ENCODE measurements at places on chromosomes 6 and 20.

DNA sequence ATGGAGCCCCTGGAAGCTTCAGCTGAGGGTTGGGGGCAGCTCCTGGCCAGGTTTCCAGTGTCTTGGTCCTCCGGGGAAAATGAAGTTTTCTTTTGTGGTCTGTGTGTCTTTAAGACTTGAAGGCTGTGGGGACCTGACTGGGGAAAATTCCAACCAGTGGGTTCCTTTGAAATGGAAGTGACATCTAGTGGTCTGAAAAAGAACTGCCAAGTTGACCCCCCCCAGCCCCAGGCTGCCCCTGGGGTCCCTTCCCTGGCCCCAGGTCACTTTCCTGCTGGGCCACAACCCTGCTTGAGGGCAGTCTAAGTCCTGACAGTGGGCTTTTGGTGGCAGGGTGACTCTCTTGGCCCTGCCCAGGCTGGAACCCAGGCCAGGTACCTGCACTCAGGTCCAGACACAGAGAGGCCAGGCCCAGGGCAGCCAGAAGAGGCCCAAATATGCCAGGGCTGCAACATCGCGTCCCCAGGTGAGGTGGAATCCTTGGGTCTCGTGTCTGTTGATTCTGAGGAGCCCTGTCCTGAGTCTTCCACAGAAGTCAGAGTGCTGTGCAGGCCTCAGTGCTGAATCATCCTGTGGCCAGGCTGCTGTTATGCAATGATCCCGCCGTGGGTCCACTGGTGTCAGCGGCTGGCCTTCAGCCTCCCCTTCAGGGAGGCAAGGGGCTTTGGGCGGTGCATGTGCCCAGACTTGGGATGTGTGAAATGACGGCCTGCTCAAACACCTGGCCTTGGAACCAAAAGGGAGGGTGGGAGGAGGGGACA is 68.4 kb downstream of the VEGFA start:
- DNase-seq: peak; percentile 60

- DNase-seq: peak; percentile 51
Observed at GRCh38 chr6:36285187-36285671, 15.4 kb downstream of the PNPLA1 start.

DNA sequence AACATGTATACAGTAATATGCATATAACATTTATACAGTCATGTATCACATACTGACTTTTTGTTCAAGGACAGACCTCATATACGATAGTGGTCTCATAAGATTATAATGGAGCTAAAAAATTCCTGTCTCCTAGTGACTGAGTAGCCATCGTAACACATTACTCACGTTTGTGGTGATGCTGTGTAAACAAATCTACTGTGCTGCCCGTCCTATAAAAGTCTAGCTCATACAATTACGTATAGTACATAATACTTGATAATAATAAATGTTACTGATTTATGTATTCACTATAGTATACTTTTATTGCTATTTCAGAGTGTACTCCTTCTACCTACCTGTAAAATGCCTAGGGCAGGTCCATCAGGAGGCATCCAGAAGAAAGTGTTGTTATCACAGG is 17.4 kb downstream of the SERAC1 start:
- DNase-seq: no peak

DNA sequence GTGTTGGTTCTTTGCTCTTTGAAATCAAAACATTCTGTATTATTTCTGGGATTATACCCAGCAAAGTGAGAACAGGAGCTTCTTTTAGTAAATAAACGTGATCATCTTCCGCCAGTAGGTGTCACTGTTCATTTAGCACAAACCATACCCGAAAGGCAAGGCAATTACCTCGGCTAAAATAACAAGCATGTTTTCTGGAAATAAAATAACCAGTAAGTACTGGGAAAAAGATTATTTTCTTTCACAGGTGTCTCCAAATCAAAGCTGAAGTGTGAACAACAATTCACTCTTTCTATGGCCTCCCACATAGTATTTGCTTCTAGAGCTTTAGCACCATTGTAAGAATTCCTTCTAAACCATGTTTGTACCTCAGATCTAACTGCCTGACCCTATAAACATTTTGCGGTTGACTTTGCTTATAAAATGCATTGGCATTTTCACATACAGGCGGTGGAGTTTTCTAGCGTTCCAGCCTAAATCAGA is 144.6 kb upstream of the AGPAT4 start:
- DNase-seq: peak; percentile 58

DNA sequence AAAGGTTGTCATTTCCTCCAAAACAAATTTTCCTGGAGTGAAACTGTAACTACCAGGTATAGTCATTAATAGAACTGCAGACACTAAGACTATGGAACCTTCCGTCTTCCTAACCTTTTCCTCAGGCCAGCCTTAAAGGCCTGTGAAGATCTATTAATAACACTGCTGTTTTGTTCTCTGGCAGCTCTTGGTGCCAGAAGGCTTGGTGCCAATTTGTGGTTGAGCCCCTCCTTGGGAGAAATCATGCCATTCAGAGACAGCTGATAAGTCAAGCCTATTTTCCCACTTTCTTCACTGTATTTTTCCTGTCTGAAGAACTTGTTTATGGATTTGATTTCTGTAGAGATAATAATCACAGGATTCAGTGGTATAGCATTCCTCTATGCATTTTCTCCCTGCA is 64.8 kb downstream of the HCRTR2 start:
- DNase-seq: no peak

All from D341Med (cell line).